ENCODE measurements at places on chromosomes 6 and 20. TPM values are rescaled to one million over a fixed set of nuclear protein-coding genes. Genes with fewer than 3 reads are reported as not detected.

The NFATC2 gene
- 22.5 TPM for total RNA-seq

The MOG gene
- not detected for total RNA-seq

The LHFPL5 gene
- not detected for total RNA-seq

The MEP1A gene
- total RNA-seq = not detected

The GPX5 gene
- not detected for total RNA-seq

DNA sequence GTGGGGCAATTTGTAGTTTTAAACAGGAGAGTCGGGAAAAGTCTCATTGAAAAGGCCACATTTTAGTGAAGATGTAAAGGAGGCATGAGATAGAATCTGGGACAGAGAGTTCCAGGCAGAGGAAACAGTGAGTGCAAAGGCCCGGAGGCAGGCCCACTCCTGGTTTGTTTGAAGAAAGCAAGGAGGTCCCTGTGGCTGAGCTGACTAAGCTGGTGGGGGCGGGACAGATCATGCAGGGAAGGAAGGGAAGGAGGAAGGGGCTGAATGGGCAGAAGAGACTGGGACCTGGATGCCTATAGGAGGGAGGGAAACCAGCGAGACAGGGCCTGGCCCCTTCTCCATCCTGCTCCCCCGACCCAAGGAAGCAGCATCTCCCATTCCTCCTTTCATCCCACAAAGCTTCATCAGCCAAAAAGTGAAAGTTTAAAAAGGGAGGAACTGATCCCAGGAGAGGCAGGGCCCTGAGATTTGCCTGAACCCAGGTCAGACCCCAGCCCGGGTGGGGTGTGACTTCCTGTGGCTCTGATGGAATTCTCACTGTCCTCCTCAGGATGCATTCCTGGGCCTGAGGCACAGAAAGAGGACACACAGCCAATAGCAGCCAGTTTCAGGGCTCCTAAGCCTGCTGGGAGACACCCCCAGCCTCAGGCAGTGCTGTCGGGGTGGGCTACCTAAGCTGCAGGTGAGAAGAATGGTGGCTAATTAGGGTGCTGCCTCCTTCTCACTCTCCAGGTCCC is 54.2 kb upstream of the SIRPA start:
- no peak for DNase-seq

DNA sequence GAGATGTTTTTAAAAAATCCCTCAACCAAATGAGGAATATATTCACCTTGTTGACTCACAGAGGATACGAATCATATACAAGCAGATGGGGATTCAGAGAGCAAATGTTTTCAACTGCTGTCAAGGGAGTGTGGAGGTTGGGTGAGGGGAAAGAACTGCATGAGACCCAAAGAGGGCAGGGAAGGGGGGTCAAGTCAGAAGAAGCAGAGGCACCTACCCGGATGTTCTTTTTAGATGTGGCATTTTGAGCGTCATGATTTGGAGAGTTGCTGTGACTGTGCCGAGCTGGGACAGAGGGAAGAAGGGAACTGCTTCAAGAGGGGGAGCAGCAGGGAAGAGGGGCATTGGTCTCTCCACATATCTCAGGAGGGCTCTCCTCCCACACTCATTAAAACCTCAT is 191.3 kb upstream of the PROKR2 start:
- DNase-seq = no peak

GRCh38 chr6:42047213-42047590 is 3.1 kb upstream of the TAF8 start:
- DNase-seq = no peak

DNA sequence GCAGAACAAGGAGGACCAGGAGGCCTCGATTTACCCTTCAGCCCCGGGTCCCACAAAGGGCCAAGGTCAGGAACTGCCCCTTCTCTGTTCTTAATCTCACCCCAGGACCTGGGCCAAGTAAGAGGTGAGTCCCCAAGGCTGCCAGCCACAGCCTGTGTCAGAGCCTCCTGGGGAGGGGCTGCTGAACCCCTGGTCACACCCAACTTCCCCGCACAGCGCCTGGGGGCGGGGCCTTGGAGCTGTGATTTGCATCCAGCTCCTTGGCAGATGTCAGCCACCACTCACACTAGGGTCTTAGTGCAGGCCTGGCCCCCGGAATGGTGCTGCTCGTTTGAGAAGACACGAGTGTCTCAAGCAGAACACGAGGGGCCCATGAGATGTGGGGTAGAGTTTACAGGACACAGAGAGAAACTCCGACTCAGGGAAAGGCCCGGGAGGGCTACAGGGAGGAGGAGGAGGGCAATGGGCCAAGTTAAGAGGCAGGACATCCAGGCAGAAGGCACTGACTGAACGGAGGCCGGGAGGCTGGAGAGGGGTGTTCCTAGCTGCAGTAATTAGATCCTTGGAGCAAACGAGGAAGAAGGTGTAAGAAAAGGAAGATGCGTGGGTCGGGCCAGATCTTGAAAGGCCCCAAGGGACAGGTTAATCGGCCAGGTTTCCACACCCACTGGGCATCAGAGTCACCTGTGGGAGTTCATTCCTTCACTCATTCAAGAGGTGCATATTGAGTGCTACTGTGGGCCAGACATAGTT is 26.9 kb downstream of the ZBP1 start:
- peak; percentile 81 for DNase-seq

DNA sequence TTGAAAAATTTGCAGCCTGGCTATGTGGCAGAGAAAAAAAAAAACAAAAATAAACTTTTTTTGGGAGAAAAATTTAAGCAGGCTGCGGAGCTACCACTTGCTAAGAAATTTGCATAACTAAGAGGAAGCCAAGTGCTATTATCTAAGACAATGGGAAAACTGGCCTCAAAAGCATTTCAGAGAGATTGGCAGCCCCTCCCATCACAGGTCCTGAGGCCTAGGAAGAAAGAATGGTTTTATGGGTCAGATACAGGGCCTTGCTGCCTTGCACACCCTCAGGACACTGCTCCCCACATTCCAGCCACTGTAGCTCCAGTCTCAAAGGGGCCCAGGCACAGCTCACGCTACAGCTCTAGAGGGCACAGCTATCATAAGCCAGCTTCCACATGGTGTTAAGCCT is 777.9 kb downstream of the TENT5A start:
- DNase-seq = no peak

- no peak for DNase-seq
These were observed 23.9 kb downstream of the CD83 start for GRCh38 chr6:14141351-14142062.

DNA sequence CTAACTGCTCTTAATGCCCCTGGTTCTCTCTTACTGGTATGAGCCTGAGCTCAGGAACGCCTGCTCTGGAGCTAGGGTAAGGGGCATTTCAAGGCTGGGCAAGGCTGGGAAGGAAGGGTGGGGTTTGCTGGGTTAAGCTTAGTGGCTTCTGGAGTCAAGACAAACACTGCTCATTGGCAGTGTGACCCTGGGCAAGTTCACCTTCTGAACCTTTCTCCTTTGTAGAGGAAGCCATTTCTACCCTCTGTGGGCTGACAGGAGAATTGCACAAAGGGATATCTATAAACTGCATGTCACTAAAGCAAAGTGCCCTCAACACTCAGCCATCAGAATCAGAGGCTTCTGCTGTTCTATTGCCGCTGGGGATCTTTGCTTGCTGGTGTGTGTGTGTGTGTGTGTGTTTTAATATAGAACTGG is 20.3 kb upstream of the LRRN4 start:
- peak; percentile 81 for DNase-seq

GRCh38 chr6:20826378-20826777 is 292.1 kb downstream of the CDKAL1 start:
- DNase-seq = no peak

GRCh38 chr20:3767110-3767426 is 485 bp downstream of the ADISSP start:
- peak; percentile 69 for DNase-seq
